ENCODE measurements at places on chromosomes 3 and 15.

GRCh38 chr3:81394651-81395524, 366.6 kb downstream of the GBE1 start:
- no peak for DNase-seq

GRCh38 chr3:21543380-21544075, 207.5 kb downstream of the ZNF385D start:
- DNase-seq, result no peak

DNA sequence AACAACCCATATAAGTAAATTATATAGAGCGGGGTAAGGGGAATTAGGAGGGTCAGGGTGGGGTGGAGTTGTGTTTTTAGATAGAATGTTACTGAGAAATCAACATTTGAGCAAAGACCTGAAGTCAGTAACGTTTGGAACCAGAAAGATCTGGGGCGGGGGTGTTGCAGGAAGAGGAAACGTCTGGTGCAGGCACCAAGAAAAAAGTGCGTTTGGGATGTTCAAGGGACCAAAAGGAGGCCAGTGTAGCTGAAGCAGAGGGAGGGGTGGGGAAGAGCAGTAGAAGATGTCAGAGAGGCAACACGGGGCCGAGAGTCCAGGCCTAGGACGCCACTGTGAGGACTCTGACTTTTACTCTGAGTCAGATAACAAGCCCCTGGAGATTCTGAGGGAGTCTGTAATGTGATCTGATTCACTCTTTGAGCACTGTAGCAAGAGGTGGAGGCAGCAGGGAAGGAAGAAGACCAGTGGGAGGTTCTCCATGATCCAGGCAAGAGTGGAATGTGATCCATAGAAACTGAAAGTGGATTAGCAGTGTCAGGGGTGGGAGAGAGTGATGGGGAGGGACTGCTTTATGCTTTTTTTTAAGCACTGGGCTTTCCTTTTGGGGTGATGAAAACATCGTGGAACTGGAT, 179.3 kb upstream of the CHRM5 start:
- no peak for DNase-seq

- no peak for DNase-seq
These were observed 157.3 kb upstream of the SMAD3 start for GRCh38 chr15:66907826-66908743.

DNA sequence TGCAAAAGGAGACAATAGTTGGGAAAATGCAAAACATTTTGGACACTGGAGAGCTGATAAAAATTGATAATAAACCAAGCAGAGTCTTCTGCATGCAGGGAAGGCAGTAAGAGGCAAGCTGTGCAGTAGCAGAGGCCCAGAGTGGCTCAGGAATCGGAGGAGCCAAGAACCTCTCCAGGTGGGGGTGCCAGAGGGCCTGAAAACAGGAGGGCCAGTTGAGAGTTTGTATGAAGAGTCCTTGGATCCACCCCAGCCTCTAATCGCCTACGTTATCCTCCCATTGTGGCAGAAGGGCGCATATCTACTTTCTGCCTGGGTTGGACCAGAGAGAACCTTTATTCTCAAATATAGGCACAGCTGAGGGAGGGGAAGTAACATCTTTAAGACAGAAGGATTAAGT, 48.9 kb upstream of the RBP1 start:
- no peak for DNase-seq

DNA sequence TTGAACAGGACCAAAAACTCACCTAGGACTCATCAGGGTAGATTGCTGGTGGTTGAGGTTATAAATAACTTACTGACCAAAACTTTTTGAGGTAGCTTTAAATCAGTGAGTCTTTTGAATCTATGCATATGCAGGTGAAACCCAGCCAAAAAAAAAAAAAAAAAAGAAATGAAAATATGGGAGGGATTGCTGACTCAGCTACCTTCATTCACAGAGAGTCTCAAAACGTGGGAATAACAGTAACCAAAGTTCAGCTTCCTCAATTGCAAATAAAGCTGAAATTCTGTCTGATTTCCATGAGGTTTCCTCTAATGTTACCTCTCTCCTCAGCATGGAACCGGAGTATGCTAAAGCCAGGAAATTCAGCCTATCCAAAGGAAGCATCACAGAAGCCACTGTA, 95.2 kb upstream of the SEMA6D start:
- no peak for DNase-seq

DNA sequence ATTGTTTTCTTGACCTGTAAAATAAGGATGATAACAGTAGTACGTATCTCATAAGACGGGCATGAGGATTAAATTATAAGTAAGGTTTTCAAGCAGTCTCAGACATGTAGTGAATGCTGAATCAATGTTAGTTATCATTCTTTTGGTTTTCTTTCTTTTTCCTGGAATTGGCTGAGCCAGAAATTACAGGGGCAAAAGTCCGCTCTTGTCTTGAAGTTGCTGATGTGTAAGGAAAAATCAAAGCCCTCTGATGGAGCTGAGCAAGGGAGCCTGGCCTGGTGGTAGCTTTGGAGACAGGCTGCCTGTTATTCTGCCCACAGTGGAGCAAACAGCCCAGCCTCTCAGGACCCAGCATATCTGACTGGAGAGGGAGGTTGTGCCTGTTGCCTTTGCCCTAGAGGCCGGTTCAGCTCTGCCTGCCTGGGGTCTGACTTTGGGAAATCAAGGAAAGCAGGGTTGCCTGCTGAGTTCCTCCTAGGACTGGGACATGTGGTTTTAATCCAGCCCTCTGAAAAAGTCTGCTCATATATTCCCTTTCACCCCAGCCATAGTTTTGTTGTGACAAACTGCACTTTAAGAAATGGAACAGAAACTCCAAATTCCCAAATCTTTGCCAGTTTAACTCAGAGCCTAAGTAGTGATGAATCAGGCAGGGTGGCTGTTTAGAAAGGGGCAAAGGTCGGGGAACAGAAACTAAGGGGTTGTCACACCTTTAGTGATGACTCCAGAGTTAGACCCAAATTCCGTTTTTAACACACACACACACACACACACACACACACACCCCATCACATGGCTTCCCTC, 40.1 kb downstream of the GASK1A start:
- DNase-seq, result no peak

DNA sequence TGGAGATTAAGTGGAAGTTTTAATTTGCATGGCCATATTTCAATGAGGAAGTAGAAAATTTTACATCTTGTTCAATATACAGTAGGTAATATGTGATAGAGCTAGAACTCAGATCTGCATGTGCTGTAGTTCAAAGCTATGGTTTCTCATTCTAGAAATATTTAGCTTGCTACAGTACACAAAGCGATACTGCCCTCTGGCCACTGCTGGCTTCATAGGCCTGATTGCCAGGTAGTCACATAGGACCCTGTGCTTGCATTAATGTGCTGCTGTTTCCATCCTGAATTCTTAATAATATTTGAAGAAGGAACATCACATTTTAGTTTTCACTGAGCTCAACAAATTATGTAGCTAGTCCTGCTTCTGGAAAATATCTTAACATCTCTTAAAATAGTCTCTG, 87.0 kb downstream of the PLSCR2 start:
- no peak for DNase-seq

DNA sequence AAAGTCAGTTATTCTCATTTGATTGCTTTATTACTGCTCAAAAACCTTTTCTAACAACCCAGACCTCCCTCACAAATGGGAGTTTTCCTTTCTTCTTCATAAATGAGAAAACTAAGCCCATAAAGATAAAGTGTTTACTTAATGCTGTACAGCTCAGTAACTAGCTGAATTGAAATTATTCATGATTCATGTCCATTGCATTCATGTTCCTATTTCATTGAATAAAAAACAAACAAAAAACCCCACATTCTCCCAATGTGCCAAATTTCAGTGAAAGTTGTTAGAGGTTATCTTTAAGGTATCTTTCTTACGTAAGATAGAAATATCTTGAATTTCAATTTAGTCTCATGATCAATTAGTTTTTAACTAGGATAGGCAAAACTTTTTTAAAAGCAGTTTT, 2.8 kb downstream of the PLSCR2 start:
- no peak for DNase-seq

GRCh38 chr15:59531066-59531675, 80.4 kb upstream of the GCNT3 start:
- no peak for DNase-seq

DNA sequence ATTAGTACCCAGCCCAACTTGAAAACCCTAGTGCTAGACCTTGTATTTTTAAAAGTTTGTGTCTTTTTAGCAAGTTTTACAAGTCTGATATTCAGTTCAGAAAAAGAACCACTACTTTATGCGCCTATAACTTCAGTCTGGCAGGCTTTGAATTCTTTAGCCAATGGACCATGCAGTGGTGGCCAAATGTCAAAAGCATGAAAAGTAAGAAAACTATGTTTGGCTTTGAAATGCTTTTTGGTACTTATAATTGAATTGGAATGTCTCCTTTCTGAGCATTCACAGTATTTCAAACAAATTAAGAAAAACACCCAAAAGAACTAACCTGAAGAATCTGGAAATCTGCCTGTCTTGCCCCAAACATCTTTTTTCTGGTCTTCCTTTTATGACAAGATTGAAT, 12.8 kb downstream of the WDR48 start:
- DNase-seq, result no peak

DNA sequence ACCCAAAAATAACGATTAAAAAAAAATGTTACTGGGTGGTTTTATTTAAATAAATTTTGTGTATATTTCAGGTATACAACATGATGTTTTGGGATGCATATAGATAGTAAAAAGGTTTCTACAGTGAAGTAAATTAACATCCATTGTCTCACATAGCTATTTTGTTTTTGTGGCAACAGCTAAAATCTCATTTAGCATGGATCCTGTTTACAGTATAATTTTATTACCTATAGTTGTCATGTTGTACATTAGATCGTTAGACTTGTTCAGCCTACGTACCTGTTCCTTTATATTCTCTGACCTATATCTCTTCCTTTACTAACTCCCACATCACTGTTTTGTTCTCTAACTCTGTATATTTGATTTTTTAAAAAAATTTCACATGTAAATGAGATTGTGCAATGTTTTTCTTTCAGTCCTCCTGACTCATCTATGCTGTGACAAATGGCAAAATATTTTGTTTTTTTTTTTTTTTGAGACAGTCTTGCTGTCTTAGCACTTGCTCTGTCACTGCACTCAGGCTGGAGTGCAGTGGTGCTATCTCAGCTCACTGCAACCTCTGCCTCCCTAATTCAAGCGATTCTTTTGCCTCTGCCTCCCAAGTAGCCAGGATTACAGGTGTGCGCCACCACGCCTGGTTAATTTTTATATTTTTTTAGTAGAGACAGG, 45.6 kb downstream of the OIP5 start:
- DNase-seq, result no peak

DNA sequence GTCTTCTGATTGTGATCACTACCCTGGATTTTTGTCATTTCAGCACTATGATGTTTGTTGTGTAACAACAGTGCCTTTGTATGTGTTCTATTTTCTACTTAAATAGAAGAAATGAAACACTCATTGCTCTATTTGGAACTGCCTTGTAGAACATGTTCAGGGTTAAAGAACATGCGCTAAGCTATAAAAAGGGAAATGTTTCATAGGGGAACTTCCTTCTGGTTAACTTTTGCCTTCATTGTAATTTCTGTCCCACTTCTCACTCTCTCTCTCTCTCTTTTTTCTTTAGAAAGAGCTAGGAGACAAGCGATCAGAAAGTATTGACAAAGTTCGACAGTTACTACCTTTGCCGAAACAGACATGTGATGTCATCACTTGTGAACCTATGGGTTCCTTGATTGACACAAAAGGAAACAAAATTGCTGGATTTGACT, at the start of gene P2RY12:
Gene P2RY12 (minus strand): TSS at position 13 of the 434 bp plus-strand sequence. CDS start 45,908 bp downstream, outside the sequence.
- DNase-seq, result no peak

DNA sequence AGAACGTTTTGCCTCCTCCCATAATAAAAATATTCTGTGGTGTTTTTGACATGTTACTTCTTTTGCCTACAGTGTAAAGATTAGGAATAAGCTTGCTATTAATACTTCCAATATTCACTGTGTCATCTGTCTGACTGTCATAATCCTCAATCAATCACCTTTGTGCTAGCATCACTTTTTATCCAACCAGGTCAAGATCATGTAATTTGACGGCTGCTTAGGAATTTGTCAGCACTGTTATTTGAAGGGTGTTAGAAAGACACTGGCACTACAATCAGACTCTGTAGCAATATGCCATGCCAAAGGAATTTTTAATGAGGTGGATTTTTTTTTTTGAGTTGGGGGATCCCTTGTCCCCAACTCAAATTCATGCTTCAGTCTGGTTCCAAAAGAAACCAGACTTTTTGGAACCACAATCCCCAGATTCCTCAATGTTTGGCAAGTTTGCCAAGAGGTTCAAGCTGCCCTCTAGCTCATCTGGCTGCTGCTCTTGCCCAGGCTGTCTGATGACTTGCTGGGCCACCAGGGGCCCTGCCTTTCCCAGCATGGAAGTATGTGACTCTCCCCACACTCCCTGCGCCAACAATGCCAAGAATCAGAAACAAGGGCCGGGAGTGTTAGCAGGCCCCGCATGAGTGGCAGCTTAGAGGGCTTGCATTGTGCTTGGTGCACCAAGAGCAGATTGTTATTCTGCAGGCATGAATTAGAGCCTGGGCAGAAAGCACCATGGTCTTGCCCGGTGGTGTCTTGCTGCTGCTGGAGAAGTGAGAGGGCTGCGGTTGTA, 58.6 kb upstream of the TSC22D2 start:
- DNase-seq, result no peak

GRCh38 chr3:113597596-113598354, 65.4 kb downstream of the SIDT1 start:
- no peak for DNase-seq

DNA sequence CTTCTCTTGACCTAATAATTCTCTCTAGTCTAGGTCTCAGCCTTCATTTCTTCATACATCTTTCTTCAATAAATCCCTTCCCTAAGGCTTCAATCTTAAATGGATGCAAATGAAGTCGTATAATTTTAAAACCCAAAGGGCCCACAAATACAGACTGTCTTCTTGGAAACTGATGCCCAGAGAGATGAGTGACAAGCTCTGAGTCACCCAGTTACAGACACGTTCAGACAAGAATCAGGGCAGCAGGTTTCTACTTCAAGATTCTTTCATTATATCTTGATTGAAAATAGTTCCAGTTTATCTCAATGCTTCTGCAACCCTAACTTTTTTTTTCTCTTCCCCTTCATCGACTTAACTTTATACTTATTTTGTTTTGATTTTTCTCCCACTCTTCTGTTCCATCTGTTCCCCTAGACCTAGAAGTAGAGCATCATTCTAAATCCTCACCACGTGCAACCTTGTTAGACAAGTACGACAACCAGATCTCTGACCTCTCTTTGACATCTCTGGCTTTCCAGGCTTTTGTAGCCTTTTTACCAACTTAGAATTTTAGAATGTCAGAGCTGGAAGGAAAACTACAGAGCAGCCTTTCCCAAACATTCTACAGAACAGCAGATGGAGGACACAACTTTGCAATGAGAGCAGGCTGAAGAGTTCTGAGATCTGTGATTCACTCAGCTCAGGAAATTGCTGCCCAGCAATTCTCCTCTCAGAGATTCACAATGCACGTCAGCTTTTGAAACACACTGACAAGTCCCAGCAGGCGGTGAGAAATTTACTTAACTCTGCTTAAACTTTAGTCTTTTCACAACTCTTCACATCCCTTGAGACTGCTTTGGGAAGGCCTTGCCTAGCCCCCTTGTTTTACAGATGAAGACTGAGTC, 25.3 kb downstream of the NCEH1 start:
- DNase-seq, result no peak

- no peak for DNase-seq
These were observed 551 bp downstream of the PML start for GRCh38 chr15:73994912-73995622.
